ENCODE measurements at places on chromosomes 4 and X.

- no peak for DNase-seq
Observed at GRCh38 chr4:185833055-185833598, 21.1 kb upstream of the SORBS2 start.

- no peak for DNase-seq
Observed at GRCh38 chr4:189780391-189780790, 160.3 kb upstream of the FRG1 start.

- no peak for DNase-seq
Observed at GRCh38 chr4:41882625-41883347, 52.4 kb upstream of the TMEM33 start.

DNA sequence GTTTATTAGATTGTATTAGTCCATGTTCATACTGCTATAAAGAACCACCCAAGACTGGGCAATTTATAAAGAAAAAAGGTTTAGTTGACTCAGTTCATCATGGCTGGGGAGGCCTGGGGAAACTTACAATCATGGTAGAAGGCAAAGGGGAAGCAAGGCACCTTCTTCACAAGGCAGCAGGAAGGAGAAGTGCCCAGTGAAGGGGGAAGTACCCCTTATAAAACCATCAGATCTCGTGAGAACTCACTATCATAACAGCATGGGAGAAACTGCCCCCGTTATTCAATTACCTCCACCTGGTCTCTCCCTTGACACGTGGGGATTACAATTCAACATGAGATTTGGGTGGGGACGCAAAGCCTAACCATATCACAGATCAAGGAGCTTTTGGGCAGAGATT is 8.1 kb upstream of the HSD17B13 start:
- no peak for DNase-seq

DNA sequence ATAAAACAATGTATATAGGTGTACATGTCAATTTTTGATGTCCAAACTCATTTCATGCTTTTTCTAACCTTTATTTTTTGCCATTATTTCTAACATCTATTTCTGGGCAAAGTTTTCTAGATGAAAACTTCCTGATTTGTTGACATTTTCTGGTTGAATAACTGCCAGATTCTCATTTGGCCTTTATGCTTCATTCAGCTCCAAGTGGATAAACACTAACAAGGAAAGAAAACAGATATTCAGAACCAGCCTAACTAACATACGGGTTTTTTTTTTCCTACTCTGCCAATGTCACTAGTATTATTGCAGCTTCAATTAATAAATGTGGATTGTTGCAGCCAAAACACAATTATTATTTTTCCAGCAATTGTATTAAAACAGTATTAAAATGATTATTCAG is 50.9 kb upstream of the RAP1GDS1 start:
- DNase-seq: no peak

GRCh38 chr4:187317799-187318198 is 594.1 kb upstream of the FAT1 start:
- no peak for DNase-seq

- no peak for DNase-seq
Observed at GRCh38 chr4:148944136-148944838, 502.1 kb upstream of the NR3C2 start.

DNA sequence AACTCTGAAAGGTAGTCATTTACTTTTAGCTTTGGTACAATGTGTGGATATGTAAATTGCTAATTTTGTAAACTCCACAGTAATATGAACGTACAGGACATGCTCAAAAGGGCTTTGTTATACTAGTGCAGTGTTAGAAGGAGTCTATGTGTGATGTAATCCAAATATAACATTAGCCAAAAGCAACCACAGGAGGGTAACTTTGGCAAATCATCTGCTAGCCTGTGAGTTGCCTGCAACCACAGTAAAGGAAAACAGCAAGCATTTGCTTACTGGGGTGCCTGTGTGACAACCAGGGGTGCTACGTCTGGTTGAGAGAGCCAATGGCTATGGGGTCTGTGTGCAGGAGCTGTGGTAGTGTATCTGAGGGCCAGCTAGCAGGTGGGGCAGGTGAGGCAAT is 245.8 kb downstream of the ADAMTS3 start:
- DNase-seq: no peak

DNA sequence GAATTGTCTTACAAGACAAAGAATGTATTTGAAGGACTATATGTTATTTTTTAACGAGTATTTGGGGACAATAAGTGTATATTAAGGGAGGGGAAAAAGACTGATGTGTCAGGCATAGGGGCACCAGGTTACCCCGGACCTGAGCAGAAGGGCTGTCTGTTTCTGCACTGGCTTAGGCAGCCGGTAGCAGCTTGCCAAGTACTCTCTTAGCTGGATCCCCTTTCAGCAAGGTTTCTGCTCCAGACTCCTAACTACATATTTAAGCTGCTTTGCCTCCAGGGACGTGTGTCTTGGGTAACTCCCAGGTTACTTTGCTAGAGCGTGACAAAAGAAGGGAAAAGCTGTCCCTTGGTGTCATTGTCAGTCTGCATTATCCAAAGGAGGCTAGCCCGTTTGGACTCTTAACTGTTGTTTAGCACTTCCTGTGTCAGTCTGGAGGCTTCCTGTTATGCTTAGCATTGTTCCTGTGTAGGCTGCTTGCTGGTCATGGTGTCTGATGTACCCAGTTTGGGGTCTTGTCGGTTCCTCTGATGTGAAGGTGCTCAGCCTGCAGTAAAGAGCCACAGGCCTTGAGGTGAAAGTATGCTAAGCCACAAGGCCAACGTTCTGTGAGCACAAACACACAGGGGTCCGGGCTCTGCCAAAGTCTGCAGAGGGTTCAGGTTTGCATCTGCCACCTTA is 11.6 kb downstream of the CXCR3 start:
- DNase-seq: no peak

GRCh38 chr4:121842862-121843261 is 19.2 kb upstream of the CCNA2 start:
- DNase-seq: no peak

- DNase-seq: peak; percentile 60
Observed at GRCh38 chr4:158782551-158783360, 13.9 kb downstream of the FNIP2 start.

DNA sequence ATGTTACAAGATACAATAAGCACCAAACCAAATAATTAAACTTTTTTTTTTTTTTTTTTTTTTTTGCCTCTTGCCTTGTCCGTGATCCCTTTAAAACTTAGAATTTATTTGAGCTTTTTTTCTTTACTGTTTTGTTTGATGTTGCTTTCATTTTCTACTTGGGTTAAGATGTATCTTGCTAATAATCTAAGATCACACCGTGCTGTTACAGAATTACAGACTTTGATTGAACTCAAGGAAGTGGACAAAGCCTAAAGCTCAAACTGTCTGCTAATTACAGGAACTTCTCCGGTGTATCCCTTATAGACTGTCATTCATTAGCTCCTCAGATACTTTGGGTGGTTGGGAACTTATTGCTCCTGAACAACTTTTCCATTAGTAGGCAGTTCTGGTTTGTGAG is 26.5 kb downstream of the STIM2 start:
- DNase-seq: no peak

GRCh38 chr4:7650606-7651385 is 216.1 kb upstream of the PSAPL1 start:
- no peak for DNase-seq

DNA sequence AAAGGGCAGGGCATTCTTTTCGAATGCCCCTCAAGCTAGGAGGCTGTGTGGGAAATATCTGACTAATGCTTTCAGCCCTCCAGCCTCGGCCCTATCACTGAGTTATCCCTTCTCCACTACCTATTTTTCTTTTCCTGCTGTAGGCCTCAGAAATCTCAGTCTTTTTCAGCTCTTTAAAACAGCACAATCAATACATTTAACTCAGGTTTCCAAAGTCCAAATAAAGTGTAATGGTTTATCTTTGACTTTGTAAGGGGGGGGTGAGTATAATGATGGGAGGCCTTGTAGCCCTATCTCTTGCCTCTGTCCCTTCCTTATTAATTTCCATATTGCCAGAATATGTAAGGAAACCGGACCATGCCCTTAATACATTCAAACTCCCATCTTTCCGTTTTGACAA is 1.6 kb upstream of the WNK3 start:
- DNase-seq: no peak

DNA sequence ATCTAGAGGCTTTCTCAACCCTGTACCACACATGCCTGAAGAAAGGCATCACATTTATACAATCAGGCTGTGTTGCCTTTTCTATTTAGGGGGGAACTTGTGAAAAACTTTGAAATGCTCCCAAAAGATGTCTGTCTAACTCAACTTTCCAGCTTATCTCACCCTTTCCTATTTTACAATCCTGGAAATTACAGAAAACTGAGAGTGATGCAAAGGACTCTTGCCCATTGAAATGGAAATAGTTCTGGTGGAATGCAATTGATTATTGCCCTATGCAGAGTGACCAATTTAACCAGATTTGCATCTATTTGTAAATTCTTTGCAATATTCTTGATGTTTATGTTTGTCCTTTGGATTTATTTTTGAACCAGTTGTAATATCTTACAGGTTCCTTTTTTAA is 77.3 kb downstream of the GALNT7 start:
- DNase-seq: no peak

DNA sequence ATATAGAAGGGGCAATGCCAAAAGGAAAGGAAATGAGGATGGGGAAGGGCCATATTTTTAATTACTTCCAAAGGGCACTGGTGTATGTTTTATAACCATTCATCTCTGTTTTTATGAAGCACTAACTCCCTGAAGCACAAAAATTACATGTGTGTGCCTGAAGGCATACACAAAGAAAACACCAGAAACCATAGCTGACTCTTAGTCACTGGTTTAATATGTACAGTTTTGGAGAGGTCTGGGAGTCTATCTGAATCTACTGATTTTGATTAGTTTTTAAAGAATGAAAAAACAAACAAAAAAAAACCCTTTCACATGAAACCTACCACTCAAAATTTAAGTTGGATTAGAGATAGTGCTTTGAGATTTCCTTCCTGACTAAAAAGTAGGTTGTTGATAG is 438.7 kb downstream of the RPA4 start:
- no peak for DNase-seq

DNA sequence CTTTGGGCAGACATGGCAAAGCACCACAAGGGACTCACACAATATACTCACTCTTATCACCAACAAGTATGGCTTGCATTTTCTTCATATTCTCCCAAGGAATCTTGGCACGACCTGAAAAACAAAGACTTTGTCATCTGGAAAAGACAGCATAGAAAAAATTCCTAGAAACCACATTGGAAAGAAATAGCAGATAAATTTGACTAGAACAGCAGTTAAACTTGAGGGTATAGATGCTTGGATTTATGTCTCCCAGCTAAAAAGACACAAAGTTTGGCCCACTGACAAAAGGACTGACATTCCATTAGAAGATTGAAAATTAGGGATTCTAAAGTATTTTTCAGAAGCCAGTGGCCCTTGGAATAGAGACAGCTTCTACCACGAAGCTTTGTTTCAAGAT is 6.9 kb upstream of the VEGFC start:
- peak; percentile 75 for DNase-seq

DNA sequence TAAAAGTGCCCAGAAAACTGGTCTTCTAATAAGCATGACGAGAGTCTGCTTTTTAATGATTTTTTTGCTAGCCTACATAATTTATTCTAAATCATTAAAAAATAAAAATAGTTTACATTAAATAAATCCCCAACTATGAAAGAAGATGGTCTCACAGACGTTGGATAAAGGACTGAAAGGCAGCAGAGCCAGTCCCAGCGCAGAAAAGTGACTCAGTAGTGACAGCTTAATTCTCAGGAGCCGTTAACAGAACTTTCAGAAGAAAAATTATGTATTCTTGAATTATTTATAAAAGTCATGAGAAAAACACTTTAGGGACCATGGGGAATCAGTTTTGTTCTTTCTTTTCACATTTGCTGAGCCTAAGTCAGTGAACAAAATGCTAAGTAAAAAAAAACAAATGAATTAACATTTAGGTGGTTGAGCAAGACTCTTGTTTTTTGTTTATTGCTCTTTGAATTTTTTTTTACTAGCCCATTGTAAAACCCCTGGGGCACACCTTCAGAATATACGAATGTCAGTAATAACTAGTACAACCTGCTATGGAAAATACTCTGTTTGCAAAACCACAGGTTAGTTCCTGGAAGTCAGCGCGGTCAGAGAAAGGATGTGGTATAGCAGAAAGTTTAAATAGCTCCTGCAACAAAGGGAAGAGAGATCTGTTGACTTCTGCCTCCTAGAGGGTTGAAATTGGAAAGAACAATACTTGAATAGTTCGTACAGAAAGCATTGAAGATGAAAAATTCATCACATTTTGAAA is 50.4 kb upstream of the CCDC160 start:
- no peak for DNase-seq

DNA sequence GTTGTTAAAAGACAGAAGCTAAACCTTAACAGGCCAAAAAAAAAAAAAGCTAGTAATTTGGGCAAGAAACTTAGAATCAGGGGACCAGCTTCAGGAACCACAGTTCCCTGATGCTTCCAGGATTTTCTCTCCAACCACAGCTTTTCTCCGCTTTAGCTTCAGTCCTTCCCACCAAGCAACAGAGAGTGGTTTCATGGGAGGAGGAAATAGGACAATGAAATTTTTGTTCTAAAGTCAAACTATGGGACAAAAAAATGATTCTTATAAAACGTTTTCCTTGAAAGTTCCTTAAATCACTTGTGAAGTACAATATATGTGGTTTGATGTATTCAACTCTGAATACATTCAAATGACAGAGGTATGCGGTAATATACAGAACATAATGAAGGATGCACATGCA is 71.0 kb upstream of the DHX15 start:
- DNase-seq: no peak

GRCh38 chr4:159075531-159075932 is 27.3 kb upstream of the RAPGEF2 start:
- DNase-seq: peak; percentile 69

DNA sequence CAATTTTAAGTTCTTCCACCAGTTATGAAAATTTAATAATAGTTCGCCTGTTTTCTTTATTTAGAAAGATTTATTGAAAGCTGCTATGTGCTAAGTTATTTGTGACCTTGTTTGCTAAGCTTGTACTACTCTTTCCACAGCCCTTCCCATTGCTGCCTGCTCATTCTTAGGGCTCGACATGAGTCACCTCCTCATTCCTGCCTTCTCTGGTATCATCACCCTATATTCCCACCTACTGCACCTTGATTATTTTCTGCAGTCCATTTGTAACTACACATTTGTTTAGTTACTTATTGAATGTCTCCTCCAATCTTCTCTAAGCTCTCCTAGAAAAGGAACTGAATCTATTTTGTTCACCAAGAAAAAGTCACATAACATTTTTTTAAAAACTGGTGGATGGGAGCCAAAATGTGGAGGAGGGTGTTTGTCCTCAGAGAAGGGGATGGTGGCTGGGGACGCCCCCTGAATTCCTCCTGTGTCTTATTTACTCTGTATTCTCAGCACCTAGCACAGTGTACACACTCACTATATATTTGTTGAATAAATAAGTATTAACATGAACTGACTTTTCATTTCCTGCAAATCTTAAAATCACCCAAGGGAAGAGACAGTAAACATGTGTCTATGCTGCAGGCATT is 3.7 kb upstream of the RAB9A start:
- no peak for DNase-seq

DNA sequence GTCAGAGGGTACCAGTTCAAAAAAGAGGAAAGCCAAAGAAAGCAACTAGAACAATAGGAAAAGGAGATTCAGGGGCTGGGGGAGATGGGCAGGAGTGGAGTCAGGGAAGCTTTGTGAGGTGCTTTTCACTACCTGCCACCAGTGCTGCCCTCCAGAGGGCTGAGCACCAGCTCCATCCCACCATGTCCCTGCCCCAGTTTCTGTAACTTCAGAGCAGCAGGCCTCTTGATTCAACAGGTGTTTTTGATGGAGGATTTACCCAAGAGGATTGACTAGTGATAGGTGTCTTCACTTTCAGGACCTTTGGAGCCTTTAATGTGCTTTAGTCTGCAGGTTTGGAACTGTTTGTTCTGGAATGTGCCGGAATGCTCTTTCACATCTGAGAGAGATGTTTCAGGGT is 12.1 kb downstream of the KIT start:
- no peak for DNase-seq

Data from GM04503 (cell line).